ENCODE measurements at places on chromosomes 1 and 21.

DNA sequence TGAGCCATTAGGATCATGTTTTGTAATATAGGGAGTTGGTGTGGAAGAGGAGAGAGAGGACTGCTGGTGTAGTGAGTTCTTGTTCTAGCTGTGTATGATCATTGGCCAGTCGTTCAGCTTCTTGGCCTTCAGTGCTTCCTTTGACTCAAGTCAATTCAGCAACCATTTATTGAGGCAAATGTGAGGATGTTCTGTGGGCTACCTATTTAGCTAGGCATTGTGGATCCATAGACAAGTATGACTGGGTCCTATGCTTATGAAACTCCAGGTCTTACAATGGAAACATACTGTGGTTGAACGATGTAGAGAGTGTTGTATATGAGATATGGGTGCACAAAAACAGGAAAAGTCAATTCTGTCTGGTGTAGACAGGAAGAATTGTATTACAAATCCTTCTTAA, 41.7 kb downstream of the NFIA start:
- H3K27me3 ChIP-seq = no peaks in the 10 kb centered on the region
- no peak overlapping the region for H3K27ac ChIP-seq
- H3K36me3 ChIP-seq = no peaks in the 10 kb centered on the region

DNA sequence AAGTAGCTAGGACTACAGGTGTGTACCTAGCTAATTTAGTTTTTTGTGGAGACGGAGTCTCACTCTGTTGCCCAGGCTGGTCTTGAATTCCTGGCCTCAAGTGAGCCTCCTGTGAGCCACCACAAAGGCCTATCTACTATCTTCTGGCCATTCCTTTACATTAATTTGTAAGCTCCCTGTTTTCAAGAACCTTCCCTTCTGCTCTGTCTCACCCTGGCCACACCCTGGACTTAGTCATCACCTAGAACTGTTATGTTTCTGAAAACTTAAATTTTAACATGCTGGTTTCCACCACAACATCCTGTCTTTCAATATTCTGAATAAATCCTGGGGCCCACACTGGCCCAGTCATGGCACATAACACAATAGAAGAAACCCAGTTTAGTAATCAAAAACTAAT, 4.9 kb upstream of the B4GALT3 start:
- H3K4me1 ChIP-seq = peaks cover 27% of the 10 kb centered on the region
- DNase-seq = no peak
- H3K27me3 ChIP-seq = no peaks in the 10 kb centered on the region
- H3K27ac ChIP-seq = no peak overlapping the region

DNA sequence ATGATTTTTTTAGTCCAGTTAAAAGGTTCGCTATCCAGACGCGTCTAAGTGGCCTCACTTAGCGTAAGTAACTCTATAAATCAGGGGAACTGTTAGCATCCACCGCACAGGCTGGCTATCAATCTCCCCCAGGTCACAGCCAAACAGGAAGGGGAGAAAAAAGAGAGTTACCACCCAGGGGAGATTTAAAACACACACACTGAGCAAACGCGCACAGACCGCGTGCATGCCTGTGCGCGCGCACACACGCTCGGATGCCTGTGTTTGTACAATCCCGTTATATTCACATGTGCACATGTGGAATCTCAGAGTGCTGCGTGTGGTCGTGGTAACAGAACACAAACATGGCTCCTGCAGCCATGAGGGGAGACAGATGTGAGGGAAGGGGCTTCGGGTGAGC, 125.4 kb downstream of the CASZ1 start:
- H3K27ac ChIP-seq = no peak overlapping the region
- no peak overlapping the region for H3K4me3 ChIP-seq
- H3K4me1 ChIP-seq = no peaks in the 10 kb centered on the region
- H3K36me3 ChIP-seq = no peaks in the 10 kb centered on the region
- DNase-seq = no peak

- no peaks in the 10 kb centered on the region for H3K27me3 ChIP-seq
- H3K36me3 ChIP-seq = peaks cover 56% of the 10 kb centered on the region
- DNase-seq = no peak
- no peaks in the 10 kb centered on the region for H3K4me1 ChIP-seq
- H3K27ac ChIP-seq = no peak overlapping the region
Measured at GRCh38 chr21:33412832-33413519, 9.8 kb downstream of the IFNGR2 start.
